ENCODE measurements at places on chromosomes 3 and 15. TPM values are rescaled to one million over a fixed set of nuclear protein-coding genes. Genes with fewer than 3 reads are reported as not detected.

DNA sequence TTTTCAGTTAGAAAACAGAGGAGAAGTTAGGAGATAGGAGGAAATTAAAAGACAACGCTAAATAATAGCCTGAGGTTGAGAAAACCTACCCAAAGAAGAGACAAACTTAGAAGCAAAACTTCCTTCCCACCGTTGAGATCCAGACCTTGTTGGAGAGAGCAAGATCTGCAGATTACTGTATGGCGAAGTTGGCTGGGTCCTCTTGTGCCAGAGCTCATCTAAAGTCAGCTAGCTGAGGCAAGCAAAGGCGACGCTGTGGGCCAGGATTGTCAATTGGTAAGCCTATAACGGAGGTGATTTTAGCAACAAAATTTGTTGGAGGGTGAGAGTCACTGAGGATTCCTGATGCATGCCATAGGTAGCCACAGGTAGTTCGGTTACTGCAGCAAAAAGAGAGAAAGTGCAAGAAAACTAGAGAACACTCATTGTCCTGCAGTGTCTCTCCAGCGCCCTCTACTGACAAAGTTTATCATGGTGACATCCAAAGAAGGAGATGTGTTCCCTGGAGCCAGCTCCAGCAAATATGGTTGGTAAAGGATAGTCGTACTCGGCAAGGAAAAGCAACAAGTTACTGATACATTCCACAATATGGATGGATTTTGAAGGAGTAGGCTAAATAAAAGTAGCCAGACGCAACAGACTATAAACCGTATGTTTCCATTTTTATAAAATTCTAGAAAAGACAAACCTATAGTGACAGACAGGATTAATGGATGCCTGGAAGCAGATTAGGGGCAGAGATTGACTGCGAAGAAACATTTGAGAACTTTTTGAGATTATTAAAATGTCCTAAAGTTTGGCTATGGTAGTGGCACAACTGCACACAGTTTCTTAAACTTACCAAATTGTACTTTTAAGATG, 9.8 kb upstream of the OR5K4 start:
- no peak for ATAC-seq

- ATAC-seq: peak; percentile 95
These were observed 6.0 kb upstream of the SRP14 start for GRCh38 chr15:40044717-40045571.

DNA sequence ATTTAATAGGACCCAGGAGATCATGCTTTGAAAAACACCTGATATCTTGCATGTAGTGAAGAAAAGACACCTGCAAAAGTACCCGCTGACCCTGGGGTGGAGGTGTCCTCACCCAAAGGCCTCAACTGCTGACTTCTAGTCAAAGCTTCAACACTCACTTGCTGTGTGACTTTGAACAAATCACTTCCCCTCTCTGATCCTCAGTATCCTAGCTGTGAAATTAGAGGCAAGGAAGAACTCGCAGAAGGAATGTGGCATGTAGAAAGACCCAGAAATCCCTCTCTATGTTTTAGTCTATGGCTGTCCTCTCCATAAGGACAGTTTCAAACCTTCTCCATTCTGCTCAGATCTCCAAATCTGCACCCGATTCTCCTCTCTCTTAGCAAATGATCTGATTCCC, 52.7 kb upstream of the ATP13A3 start:
- ATAC-seq: no peak

The PP2D1 gene
- not detected for total RNA-seq

GRCh38 chr3:179513862-179514261, 48.9 kb upstream of the ACTL6A start:
- no peak for ATAC-seq

DNA sequence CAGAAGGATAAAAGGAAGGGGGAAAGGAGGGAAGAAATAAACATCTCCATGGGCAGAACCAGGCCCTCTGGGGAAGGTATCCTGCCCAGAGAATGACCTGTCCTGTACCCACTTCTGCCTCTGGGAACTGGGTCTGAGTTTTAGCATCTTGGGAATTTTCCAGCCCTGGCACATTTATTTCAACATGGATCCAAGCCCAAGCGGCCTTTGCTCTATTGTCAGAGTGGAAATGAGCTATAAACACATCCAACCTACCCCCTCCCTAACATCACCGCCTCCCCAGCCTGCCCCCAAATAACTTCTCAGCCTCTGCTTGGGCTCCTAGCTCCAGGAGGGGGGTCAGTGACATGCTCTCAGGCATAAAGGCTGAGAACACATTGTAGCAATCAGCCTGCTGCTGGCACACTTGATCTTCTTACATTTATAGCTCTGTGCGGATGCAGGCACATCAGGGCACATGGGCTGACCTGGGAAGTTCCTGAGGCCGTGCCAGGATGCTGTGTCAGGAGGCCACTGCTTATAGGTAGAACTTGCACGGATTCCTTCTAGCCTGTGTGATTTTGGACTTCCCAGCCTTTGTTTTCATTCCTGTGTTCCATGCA, 4.6 kb upstream of the OXTR start:
- ATAC-seq: no peak

The RETNLB gene
- total RNA-seq: not detected

The SKOR1 gene
- total RNA-seq: 0.46 TPM

The PPP4R2 gene
- total RNA-seq: 43.7 TPM

- ATAC-seq: no peak
These were observed 63.3 kb upstream of the RGMA start for GRCh38 chr15:93152360-93152759.

DNA sequence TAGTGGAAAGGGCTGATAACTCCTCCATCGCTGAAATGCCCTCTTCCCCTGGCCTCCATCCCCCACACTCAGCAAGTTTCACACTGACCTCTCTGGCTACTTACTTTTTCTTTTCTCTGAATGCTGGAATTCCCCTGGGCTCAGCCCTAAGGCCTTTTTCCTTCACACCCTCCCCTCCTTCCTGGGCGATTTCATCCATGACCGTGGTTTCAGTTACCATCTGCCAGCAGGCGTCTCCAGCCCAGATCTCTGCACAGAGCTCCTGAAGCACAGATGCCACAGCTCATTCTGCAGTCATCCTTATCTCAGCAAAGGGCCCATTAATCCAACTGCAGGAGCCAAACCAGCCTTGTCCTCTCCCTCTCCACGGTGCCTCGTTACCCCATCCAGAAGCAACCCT, 114.0 kb downstream of the RFTN1 start:
- ATAC-seq: peak; percentile 53

The MED12L gene
- 0.16 TPM for total RNA-seq

All from gastroesophageal sphincter (tissue), 4 donors.